ENCODE measurements at places on chromosomes 3 and 15. TPM values are rescaled to one million over a fixed set of nuclear protein-coding genes. Genes with fewer than 3 reads are reported as not detected.

DNA sequence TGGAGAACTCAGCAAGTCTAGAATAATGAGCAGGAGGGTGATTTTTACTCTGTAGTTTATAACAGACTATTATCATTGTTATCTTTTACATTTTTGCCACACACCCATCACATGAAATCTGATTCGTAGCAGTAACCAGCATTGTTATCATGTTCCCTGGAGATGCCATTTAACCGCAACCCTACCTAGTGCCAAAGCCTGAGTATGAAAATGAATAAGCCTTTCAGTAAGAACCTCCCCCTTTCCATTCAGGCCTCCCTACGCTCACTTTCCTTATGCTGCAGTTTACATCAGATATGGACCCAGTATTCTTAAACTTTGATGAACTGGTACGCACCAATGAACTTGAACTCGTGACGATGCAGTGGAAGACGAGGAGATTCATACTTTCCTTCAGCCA lies 158.7 kb upstream of the SPRED1 start:
- DNase-seq: no peak

GRCh38 chr3:12810013-12810780 lies 13.7 kb downstream of the CAND2 start:
- DNase-seq: peak; percentile 93

- no peak for DNase-seq
Measured at GRCh38 chr15:69578787-69579583, 126.4 kb downstream of the RPLP1 start.

- no peak for DNase-seq
Measured at GRCh38 chr15:82789491-82789890, 16.4 kb downstream of the FSD2 start.

CSK gene
- 540 TPM for total RNA-seq

GRCh38 chr15:66502491-66502890 lies 2.2 kb downstream of the RPL4 start:
- DNase-seq: no peak

DNA sequence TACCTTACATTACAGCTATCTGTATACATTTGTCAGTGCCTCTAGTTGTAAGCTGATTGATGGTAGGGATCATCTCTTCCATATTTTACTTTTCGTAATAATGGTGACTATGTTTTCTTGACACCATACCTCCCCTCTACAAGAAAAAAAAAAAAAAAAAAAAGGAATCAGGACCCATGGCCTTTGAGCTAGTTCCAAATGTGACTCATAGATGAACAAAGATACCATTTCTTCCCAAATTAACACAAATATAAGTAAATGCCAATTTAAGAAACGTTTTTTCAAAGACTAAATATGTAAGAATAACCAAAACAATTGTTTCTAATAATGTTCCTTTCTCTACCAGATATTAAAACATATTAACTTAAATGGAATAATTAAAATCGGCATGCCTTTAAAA lies 23.1 kb downstream of the UBE3A start:
- no peak for DNase-seq

DNA sequence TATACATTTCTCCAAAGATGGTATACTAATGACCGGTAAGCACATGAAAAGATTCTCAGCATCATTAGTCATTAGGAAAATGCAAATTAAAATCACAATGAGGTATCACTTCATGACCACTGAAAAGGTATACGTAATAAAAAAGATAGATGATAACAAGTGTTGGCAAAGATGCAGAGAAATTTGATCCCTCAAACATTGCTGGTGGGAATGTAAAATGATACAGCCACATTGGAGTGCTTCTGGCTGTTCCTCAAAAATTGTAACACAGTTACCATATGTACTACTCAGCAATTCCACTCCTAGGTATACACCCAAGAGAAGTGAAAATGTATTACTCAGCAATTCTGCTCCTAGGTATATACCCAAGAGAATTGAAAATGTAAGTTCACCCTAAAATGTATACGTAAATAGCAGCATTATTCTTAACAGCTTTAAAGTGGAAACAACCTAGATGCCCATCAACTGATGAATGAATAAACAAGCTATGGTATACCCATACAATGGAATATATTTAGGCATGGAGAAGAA lies 25.0 kb upstream of the KY start:
- DNase-seq: no peak

ASB14 gene
- not detected for total RNA-seq

ALG1L2 gene
- total RNA-seq: 4.6 TPM

DNA sequence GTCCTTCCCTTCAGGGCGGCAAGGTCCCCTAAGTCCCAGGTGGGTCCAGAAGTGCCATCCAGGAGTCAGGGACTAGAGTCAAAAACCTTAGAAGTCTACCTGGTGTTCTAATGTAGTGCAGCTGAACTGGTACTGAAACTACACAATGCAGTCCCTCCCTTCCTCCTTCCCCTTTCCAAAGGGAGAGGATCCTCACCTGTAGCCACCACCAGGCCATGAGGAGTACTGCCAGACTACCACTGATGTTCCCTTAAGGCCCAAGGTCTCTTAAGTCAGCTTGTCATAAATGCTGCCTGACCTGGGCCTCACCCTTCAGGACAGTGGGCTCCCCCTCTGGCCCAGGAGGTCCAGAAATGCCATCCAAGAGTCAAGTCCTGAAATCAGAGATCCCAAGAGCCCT lies 98.9 kb downstream of the ULK4 start:
- DNase-seq: no peak

- DNase-seq: no peak
Measured at GRCh38 chr3:133038089-133038730, at the start of gene TMEM108. Gene TMEM108, plus strand, starts transcription at chr3:133038391.

GRCh38 chr3:182349051-182349450 lies 444.3 kb upstream of the ATP11B start:
- DNase-seq: no peak

GRCh38 chr15:98401029-98401428 lies 247.3 kb upstream of the IGF1R start:
- no peak for DNase-seq

DNA sequence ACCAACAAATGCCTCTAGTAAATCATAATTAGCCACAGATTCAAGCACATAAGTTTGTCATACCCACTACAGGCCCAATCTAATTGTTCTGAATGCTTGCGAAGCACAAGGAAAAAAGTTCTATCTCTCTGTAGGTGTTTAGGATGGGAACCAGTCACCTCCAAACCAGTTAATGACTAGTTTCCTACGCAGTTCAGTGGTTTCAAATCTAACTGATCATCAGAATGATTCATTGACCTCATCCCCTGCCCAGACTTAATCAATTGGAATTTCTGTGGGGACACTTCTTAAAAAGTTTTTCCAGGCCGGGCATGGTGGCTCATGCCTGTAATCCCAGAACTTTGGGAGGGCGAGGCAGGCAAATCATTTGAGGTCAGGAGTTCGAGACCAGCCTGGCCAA lies 24.3 kb upstream of the MASP1 start:
- DNase-seq: no peak

GRCh38 chr3:6448011-6448410 lies 412.9 kb upstream of the GRM7 start:
- no peak for DNase-seq

HGD gene
- 0.78 TPM for total RNA-seq

VPS18 gene
- 26.2 TPM for total RNA-seq
